ENCODE measurements at places on chromosomes 16 and 17. TPM values are rescaled to one million over a fixed set of nuclear protein-coding genes. Genes with fewer than 3 reads are reported as not detected.

Gene KIF18B
- total RNA-seq = 0.12 TPM

- H3K27ac ChIP-seq = no peak overlapping the region
- peaks cover 11% of the 10 kb centered on the region for H3K27me3 ChIP-seq
- no peaks in the 10 kb centered on the region for H3K36me3 ChIP-seq
Observed at GRCh38 chr16:23832882-23833281, 2.9 kb upstream of the PRKCB start.

Gene SPOP
- 71.8 TPM for total RNA-seq

GRCh38 chr17:77863814-77864161 is 94.7 kb upstream of the TNRC6C start:
- no peaks in the 10 kb centered on the region for H3K27me3 ChIP-seq
- H3K36me3 ChIP-seq = no peaks in the 10 kb centered on the region
- no peak overlapping the region for H3K4me3 ChIP-seq
- H3K4me1 ChIP-seq = no peaks in the 10 kb centered on the region
- no peak for DNase-seq
- peak overlapping the region; percentile 70 for H3K27ac ChIP-seq

GRCh38 chr17:29980261-29980660 is 38.8 kb downstream of the EFCAB5 start:
- no peaks in the 10 kb centered on the region for H3K27me3 ChIP-seq
- H3K36me3 ChIP-seq = no peaks in the 10 kb centered on the region
- H3K27ac ChIP-seq = no peak overlapping the region
- no peak overlapping the region for H3K4me3 ChIP-seq

GRCh38 chr16:23530062-23530461 is 19.8 kb upstream of the GGA2 start:
- H3K4me3 ChIP-seq = no peak overlapping the region
- no peak for DNase-seq
- H3K4me1 ChIP-seq = no peaks in the 10 kb centered on the region
- peaks cover 66% of the 10 kb centered on the region for H3K36me3 ChIP-seq

- no peak overlapping the region for H3K27ac ChIP-seq
- no peaks in the 10 kb centered on the region for H3K27me3 ChIP-seq
- no peaks in the 10 kb centered on the region for H3K4me1 ChIP-seq
- no peak overlapping the region for H3K4me3 ChIP-seq
- DNase-seq = peak; percentile 58
Observed at GRCh38 chr17:37710344-37710886, 34.4 kb downstream of the HNF1B start.

DNA sequence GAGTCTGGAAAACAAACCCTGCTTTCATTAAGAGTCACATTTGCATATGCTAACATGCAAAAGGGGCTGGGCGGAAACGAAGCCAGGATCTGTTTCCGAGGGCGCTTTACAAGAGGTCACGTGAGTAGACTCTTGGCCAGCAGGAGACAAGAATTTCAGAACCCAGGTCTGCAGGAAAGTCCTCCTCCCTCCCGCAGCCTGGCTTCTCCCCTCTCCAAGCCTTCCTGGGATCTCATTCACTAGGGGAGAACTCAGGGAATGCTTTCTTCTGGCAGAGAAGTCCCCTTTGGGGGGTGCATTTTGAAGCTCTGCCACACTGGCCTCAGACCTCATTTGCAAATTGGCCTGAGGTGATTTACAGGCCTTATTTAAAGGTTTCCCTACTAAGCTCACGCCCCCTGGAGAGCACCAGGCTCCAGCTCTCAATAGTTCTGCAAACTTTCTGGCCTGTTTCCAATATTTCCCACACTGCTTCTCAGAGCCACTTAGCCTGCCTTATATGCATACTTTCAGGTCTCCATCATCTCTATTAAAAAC is 57.2 kb upstream of the CACNG5 start:
- no peak overlapping the region for H3K4me3 ChIP-seq
- no peaks in the 10 kb centered on the region for H3K4me1 ChIP-seq
- H3K27ac ChIP-seq = no peak overlapping the region
- H3K36me3 ChIP-seq = no peaks in the 10 kb centered on the region

GRCh38 chr16:50386139-50386538 is 17.4 kb upstream of the BRD7 start:
- no peak for DNase-seq
- no peak overlapping the region for H3K27ac ChIP-seq
- H3K36me3 ChIP-seq = no peaks in the 10 kb centered on the region

DNA sequence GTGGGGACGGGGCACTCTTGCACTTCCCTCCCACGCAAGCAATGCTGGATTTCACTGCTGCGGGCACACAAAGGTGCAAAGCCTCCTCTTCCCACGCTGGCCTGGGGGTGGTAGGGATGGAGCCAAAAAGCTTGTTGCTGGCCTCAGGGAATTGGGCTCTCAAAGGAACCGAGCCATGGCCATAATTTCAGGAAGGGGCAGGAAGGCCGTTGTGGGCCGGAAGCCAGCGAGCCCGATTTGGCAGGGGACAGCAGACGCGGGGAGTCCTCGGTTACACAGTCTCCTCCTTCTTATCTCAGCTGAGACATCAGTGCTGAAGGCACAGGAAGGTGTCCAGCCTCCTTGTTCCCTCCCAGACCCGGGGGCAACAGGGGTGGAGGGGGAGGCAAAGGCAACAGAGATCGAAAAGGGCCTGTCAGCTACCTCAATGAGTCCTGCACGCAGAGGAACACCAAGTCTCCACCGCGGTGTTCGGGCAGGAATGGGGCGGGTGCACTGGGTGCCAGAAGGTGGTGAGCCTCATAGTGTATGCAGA is 59.5 kb downstream of the SLFN11 start:
- peak overlapping the region; percentile 48 for H3K4me3 ChIP-seq
- H3K27me3 ChIP-seq = no peaks in the 10 kb centered on the region
- peak overlapping the region; percentile 74 for H3K27ac ChIP-seq
- H3K4me1 ChIP-seq = no peaks in the 10 kb centered on the region

- DNase-seq = no peak
- no peaks in the 10 kb centered on the region for H3K27me3 ChIP-seq
- no peaks in the 10 kb centered on the region for H3K36me3 ChIP-seq
- H3K27ac ChIP-seq = peak overlapping the region; percentile 48
Observed at GRCh38 chr17:43578404-43578698, 32.2 kb upstream of the ETV4 start.

All from right atrium auricular region (tissue), 2 donors.